ENCODE measurements at places on chromosomes 6 and 20.

- peak; percentile 56 for DNase-seq
Observed at GRCh38 chr6:118709859-118710350, 58.5 kb upstream of the CEP85L start.

DNA sequence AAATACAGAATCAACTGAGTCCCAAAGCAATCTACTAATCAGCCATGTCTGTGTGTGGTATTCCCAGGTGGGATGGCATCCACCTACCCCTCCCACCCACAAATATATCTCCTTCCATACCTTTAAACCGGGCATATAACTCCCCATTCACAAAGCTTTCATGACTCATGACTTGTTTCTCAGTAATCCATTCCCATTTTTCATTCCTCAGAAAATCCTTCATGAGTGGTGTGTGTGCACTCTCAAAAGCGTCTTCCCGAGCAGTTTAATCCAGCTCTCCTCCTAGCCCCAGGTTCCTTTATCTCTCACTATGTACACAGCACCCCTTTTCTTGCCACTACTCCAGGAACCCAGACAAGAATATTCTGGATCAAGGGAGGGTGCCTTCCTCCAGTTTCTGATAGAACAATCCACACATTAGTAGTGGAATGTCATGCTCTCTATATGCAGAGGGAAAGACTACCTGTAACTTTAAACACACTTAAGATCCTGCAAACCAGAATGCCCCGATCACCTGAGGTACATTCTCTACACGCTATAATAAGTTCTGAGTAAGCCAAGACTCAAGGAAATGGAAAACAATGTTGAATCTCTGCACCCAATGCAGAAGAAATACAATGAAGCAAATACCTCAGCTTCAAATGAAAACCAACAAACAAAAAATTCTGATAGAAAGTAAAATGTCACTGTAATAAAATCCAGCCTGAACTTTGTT is 55.7 kb upstream of the IPCEF1 start:
- no peak for DNase-seq

DNA sequence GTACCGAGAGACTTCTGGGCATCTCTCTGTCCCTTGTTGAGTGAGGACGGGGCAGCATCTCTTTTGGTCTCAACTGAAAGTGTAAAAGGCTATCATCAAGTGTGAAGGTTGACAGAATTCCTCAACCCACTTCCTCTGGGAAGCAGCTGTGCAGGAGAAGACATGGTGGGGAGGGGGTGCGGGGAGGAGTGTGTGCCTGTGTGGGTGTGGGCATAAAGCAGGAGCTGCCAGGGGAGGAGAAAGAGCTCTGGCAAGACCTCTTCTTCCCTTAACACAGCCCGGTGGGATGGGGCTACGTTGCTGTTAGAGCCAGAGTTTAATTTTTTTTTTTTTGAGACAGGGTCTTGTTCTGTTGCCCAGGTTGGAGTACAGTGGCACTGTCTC is 31.8 kb downstream of the CPXM1 start:
- no peak for DNase-seq

DNA sequence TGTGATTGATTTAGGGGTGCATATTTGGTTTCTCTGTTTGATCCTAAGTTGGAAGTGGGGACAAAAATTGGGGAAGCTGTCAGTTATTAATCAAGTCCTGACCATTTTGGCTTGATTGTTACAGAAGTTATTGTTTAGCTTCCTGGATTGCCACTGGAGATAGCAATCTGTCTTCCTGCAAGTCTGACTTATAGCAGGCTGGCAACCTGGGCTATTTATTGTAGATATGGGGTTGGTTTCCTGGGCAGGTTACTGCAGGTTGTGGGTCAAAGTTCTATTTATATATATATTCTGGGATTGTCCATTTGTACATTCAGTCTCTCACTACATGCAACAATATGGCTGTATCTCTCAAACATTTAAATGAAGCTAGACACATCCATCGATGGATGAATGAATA is 17.8 kb downstream of the KCNS1 start:
- DNase-seq = no peak

DNA sequence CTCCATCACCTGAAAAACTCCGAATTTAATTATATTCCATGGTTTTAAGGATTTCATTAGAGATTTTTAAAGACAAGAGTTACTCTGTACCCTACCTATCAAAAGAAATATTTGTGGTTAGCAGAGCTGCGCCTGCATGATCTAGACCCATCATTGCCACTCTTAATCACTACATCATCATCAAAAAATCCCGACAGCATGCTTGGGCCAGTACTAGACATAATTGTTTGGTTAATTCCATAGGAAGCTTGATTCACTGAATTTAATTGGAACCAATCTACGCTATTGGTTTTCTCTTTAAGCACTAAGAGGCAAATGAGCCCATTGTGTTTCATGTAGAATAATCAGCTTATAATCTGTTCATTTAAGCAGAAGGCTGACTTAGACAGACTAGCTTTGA is 33.4 kb upstream of the RNF217 start:
- no peak for DNase-seq

GRCh38 chr20:40503119-40503518 is 185.9 kb downstream of the MAFB start:
- DNase-seq = no peak

DNA sequence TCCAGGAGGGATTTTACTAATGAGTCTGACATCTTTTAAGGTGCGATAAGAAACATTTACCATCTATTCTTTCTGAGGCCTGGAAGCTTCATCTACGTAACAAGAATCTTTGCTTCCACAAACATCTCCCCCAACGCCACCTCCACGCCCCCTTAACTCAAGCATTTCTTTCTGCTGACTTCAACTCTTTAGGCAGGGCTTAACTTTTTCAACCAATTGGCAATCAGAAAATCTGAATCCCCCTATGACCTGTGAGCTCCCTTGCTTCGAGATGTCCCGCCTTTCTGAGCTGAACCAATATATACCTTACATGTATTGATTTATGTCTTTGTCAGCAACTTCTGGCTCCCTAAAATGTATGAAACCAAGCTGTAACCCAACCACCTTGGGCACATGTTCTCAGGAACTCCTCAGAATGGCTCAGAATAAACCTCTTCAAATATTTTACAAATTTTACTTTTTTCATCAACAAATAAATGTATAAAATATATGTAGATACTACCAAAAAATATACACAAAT is 11.5 kb downstream of the OR2H2 start:
- no peak for DNase-seq

DNA sequence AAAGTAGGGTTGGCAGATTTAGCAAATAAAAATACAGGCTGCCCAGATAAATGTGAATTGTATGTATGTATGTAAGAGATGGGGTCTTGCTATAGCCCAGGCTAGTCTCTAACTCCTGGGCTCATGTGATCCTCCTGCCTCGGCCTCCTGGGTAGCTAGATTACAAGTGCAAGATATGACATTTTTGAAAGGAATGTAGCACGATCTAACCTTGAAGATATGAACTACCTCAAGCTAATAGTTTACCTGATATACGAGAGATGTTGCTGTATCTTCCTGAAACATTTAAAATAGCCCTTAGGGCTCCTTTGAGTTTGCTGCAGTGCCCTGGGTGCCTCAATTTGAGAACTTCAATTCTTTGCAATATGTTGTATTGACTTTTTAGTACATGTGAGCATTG is 42.1 kb downstream of the AFG1L start:
- no peak for DNase-seq

- no peak for DNase-seq
Observed at GRCh38 chr20:63744158-63744557, 4.6 kb downstream of the SLC2A4RG start.

DNA sequence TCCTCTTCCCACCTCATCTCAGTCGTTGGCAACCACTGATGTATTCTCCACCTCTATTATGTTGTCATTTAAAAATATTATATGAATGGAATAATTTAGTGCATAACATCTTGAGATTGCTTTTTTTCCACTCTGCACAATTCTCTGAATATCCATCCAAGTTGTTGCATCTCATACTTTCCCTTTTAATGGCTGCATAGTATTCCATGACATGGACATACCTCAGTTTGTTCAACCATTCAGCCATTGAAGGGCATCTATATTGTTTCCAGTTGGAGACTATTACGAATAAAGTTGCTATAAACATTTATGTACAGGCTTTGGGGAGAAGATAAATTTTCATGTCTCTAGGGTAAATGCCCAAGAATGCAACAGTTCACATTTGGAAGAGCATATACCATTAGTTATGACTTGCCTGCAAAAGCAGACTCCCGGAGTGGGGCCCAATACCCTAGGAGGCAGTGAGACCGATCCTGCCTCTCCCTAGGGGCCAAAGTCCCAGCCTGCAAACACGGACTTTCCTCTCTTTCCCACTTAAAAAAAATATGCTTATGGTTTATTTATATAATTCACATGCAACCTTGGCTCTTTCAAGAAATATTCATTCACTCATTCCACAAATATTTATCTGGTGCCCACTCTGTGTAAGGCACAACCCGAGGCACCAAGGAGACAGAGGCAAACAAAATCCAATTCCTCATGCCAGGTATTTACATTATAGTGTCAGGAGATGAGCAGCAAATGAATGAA is 227.0 kb upstream of the PMEPA1 start:
- DNase-seq = no peak

DNA sequence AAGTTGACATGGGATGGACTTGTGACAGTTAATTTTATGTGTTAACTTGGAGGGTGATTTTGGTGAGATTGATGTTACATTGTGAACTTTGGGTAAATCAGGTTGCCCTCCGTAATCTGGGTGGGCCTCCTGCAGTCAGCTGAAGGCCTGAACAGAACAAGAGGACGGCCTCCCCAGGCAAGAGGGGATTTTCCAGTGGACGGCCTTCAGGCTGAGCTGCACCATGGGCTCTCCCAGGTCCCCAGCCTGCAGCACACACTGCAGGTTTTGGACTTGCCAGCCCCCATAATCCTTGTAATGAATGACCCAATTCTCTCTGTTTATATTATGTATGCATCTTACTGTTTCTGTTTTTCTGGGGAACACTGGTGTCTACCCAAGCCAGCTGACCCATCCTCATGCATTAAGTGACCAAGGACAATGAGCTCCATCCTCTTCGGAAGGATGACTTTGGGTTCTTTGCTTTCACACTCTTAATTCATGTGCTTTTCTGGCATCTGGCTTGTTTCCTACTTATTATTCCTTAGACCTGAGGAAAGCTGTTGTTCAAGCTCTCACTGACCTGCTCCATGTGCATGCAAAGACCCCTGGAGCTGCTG is 64.2 kb downstream of the DACT2 start:
- DNase-seq = no peak

DNA sequence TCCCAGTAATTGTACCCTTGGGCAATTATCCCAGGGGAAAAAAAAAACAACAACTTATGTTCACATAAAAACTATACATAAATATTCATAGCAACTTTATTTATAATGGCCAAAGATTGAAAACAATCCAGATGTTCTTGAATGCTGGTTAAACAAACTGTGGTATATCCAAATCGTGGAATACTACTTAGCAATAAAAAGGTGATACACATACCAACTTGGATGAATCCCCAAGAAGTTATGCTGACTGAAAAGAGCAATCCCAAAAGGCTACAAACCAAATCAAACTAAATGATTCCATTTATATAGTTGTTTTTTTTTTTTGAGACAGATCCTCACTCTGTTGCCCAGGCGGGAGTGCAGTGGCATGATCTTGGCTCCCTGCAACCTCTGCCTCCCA is 129.7 kb downstream of the QRSL1 start:
- DNase-seq = no peak

DNA sequence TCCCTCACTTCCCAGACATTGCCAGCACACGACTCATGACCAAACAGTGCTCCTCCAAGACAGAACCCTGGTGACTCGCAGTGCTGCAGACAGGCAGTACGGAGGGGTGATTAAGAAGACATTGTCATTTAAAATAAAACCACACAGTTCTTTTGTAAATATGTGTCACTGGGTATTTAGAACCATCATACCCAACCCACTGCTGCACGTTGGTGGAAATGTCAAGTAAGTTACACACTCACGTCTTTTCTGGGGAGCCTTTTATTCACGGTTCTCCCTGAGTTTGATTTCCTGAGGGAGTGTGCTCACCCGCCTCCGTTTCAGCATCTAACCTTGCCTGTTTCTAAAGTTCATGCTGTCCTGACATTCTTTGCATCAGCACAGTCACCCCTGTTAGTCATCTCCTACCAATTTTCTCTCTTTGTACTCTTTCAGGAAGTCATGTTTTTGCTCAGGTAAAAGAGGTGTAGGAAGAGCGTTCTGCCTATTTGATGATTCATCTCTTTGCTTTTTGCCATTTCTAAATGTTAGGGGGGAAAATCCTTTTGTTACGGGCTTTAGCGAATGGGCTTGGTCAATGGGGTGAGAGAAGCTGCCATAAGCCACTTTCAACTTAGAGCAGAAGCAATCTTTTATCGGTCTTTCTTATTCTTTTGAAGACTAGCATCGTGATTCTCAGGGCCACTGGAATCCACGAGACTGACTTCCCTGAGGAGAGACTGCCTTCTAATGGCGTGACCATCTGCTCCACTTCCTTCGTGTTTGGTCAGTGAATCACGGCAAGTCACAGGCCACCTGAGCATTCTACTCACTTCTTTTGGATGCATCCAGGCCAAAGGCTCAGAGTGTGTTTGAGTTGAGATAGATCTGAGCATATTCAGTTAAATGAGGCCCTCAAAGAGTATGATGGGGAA is 512.8 kb upstream of the JARID2 start:
- DNase-seq = no peak

DNA sequence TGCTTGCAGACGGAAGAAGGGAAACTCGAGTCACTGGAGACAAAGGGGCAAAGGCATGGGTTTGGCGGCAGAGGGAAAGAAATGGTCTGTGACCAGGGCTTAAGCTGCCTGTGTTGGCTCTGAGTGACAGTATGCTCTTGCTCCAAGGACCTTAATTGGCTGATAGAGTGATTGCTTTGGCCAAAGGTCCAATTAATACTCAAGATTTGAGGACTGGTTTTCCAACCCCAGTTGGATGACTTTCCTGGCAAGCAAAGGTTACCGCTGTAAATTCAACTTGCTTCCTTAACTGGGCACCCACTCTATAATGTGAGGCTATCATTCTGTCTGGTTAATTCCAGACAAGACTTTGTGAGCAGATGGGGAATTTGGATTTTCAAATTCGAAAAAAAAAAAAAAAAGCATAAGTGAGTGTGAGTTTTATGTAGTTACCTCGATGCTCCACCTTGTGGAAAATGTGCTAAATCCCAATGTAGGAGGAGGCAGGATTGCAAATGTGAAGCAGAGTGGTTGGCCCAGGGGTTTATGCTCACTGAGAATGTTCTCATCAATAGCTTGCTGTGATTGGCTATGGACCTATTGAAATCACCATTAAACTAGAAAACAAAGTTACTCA is 150.7 kb upstream of the GMDS start:
- no peak for DNase-seq

GRCh38 chr6:85252552-85252951 is 197.3 kb upstream of the NT5E start:
- DNase-seq = no peak

- no peak for DNase-seq
Observed at GRCh38 chr6:113763876-113764275, 93.3 kb upstream of the MARCKS start.

GRCh38 chr20:56810141-56810540 is 181.0 kb downstream of the TFAP2C start:
- no peak for DNase-seq

- DNase-seq = no peak
Observed at GRCh38 chr6:167013946-167014345, 14.7 kb downstream of the CEP43 start.
